ENCODE measurements at places on chromosomes 13 and 19.

- no peak for DNase-seq
Observed at GRCh38 chr13:51221674-51222036, 543 bp upstream of the FAM124A start.

DNA sequence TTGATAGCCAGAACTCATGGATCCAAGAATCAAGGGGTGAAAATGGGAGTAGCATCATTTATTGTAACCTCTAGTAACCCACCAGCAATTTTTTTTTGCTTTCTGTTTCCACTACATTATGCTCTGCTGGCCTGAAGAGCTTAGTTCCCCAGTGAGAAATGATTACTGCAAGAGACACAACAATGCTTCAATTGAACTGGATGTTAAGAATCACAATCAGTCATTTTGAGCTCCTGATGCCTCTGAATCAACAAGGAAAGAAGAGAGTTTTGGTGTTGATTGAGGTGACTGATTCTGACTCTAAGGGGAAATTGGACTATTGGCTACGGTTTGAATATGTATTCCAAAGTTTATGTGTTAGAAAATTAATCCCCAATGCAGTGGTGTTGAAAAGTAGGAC, 1084.4 kb downstream of the SLITRK1 start:
- DNase-seq, result no peak

DNA sequence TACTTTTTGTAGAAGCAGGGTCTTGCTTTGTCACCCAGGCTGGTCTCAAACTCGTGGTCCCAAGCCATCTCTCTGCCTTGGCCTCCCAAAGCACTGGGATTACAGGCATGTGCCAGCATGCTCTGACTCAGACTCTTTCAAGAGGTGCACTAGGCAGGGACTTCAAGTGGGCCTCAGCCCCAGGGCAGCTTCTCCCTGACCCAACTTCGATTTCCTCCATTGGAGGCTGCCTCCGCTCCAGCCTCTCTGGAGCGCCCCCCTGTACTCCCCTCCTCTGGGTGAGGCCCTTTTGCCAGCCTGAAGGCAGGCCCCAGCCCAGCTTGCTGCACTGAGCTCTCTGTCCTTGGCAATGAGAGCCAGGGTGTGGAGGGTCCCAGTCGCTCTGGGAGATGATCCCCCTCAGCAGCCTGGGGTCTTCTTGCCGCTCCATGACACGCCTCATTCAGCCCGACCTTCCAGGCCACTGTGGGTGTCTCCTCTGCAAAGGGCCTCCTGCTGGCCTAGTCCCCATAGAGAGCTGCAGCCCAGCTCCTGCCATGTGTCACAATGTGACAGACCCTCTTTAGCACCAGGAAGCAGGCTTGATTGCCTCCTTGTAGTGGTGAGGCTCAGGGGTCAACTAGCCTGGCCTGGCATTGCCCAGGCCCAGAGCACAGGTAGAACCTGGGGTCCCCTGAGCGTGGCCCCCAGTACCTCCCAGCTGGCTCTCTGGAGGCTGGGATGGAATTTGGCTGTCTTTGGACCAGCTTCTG, 16.4 kb downstream of the CARM1 start:
- DNase-seq, result no peak

- no peak for DNase-seq
Observed at GRCh38 chr19:2733930-2734588, 5.8 kb downstream of the SLC39A3 start.

GRCh38 chr13:112825071-112825470, 135.2 kb downstream of the ATP11A start:
- DNase-seq, result no peak

- DNase-seq, result no peak
Observed at GRCh38 chr13:39515224-39515714, 87.7 kb downstream of the LHFPL6 start.

DNA sequence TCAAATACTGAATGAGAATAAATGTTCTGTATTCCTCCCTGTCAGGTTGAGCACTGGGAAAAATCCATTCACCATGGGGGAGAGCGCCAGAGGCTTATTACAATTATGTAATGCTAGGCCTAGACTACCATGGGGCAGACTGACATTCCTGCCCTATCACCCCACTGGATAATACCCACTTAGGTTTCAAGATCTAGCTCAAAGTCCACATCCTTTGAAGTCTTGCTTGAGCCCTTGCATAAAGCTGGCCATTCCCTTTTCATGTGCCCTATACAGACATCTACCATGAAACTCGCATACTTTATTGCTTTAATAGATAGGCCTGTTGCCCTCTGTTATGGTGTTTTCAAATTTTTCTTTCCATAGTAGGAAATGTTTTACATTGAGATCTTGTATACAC, 149.3 kb downstream of the RGCC start:
- no peak for DNase-seq

- DNase-seq, result peak; percentile 75
Observed at GRCh38 chr13:60395971-60396782, 843 bp upstream of the TDRD3 start.

GRCh38 chr13:84873951-84874350, 925.3 kb downstream of the SLITRK6 start:
- DNase-seq, result no peak

GRCh38 chr13:33153421-33154404, 131.8 kb downstream of the STARD13 start:
- DNase-seq, result no peak

DNA sequence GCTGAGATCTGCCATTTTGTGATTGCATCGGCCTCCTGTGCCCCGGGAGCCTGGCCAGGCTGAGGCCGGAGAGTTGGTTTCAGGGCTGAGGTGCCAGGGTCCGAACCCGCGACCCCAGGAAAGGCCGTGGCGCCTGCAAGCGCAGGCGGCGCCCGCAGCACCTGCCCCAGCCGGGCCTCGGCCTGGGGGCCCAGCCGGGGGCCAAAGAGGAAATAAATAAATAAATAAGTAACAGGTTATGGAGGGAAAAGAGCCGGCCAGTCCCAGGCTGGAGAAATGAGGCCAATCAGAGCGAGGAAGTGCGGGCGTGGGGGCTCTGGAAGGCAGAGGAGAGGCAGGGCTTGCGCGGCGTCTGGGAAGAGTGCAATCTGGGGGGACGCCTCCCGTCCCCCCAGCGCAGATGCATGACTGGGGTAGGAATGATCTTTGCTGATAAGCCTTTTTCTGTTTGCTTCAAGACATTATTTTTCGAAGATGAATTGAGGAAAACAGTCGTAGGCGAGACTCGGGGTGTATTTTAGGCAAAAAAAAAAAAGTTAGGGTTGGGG, 145.6 kb upstream of the ZNF536 start:
- DNase-seq, result no peak

GRCh38 chr13:78599645-78600279, 3.6 kb downstream of the POU4F1 start:
- DNase-seq, result no peak

DNA sequence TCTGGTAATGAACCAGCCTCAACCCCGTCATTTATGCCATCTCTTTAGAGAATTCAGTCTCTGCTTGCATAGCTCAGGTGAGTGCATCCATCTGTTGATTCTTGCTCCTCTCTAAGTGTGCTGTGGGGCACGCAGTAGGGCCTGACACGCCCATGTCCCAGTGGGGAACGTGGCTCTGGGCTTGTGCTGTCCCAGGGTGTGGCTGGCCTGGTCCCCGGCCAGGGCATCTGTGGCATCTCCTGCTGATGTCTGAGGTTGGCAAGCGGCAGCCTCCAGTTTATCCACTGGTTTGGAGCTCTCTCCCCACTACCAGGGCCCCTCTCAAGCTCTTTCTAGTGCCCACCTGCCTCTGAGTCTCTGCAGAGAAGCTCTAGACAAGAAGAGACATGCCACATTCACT, 146.6 kb upstream of the GJB6 start:
- no peak for DNase-seq

GRCh38 chr13:41213316-41213715, 18.9 kb upstream of the KBTBD7 start:
- no peak for DNase-seq

- no peak for DNase-seq
Observed at GRCh38 chr13:30477346-30478195, 11.8 kb upstream of the HMGB1 start.

DNA sequence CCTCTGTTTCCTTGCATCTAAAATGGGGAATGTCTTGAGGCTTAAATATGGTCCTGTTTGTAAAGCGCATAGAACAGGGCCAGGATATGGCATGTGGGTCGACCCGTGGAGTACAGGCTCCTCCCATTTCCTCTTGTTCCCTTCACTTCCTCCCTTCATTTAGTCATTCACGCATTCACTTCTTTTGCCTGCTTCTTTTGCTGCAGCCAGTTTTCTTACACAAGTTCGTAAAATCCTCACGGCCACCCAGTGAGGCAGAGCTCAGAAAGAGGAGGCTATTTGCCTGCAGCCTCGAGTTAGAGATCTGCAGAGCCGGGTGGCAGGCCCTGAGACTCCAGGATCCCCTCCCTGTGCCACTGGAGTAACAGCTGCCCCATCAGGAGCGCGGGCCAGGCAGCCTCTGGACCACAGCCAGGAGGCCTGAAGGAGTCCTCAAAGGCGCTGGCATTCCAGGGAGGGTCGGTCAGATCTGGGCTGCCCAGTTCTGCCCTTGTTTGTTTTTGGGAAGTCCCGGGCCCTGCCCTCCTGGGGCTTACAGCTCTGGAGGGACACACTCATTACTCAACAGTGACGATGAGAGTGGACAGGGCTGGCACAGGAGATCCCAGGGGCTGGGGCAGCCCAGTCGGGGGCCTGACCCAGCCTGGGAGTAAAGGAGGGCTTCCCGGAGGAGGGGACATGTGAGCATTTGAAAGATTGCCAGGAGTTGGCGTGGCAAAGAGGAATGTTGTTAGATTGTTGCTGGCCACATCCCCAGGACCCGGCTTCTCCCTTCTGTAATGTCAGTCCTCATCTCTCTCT, 4.6 kb downstream of the PPP5C start:
- no peak for DNase-seq

GRCh38 chr19:40266119-40266518, 19.0 kb downstream of the AKT2 start:
- DNase-seq, result no peak

- no peak for DNase-seq
Observed at GRCh38 chr19:10551698-10552301, 8.1 kb downstream of the ATG4D start.

DNA sequence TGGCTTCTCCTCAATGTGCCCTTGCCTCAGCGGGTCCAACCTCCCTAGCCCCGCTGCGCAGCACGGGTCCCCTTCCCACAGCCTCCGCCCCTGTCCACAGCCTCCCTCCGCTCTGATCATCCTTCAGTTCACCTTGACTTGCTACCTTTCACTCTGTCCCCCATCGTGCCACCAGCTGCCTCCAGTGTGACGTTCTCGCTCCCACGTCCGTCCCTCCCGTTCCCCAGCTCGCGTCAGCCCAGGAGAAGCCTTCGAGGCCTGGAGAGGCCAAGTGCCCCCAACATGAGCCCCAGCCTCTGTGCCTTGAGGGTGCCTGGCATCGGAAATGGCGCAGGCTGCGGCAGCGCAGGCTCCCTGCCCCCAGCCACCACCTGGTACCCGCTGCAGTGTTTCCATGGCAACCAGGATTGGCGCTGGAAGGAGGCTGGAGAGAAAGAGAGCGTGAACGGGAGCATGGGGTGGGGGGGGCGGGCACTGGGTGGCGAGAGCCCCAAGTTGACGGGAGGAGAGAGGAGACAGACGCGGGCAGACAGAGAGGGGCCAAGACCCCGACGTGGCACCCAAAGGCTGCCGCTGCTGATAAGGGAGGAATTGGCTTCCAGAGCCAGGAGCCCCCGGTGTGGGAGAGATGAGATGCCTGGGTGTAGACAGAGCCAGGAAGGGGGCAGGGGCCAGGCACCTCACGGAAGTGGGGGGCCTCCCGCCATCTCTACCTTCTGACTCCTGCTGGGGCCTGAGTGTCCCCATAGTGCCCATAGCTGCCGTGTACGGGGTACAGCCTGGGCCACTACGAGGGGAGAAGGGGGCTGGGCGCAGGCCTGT, 844 bp upstream of the ASPDH start:
- DNase-seq, result no peak

DNA sequence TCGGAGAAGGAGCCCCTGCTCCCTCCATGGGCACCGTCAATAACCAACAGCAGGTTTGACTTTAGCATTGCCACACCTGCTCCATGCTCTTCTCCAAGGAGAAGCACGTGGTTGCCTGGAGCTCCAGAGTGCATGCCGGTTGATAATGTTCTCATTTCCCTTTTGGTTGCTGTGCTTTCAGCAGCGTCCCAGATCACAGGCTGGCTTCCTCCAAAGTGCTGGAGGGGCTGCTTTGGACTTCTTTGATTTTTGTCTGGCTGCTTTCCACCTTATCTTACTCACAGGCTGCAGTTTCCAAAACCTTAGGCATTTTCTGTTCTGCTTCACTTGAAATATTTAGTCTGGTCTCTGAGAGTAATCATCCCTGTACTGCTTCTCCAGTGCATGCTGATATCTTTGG, 123.8 kb upstream of the IRS2 start:
- DNase-seq, result no peak

DNA sequence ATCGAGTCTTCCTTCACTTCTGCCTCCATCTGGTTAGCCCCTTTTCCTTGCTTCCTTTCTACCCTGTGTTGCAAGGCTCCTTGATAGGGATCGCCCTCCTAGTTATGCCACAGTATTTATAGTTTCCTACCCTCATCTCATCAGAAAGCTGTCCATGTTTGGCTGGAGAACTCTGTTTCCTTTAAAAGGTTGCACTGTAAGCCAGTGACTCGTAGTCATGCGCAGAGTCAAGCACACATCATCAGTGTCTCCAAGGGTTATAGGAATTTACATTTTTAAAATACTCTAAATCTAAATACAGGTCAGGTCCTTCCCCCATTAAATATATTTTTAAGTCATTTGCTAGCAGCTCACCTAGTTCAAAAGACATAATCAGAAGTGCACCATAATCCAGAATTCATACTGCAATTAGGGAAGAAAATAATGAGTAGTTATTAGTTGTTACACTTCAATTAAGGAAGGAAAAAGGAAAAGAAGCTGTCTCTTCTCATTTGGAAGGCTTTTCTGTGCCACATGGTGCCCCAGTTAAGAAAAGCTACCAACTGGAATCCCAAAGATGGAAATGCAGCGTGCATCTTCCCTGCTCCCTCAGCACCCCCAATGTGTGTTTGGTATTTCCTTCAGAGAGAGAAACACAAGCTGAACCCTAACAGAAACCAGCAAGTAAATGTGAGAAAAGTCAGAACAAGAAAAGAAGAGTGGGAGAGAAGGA, 81.0 kb downstream of the GPR12 start:
- DNase-seq, result no peak

- DNase-seq, result no peak
Observed at GRCh38 chr13:83498045-83498444, 384.2 kb downstream of the SLITRK1 start.

- no peak for DNase-seq
Observed at GRCh38 chr13:85255978-85256377, 543.2 kb downstream of the SLITRK6 start.

- DNase-seq, result no peak
Observed at GRCh38 chr13:80082396-80083080, 258.4 kb downstream of the SPRY2 start.

DNA sequence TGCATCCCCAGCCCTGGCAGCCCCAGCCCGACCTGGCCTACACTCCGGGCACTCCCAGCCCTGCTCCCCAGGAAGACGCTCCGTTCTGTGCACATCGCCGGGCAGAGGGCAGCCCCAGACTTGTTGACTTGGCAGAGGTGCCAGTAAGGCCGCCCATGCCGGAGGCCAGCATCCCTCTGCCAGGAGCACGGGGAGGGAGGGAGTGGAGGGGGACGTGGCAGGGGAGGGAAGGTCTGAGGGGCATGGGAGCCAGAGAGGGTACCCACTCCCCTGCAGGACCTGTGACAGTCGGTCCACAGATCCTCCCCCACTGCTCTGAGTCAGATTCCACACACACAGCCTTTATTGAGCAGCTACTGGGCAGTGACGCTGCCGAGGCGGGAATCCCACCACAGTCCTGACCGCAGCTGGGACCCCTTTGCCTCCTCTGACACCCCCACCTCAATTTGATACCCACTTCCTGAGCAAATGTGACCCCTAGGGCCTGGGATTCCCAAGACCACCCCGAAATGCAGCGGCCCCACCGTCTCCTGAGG, 1.9 kb upstream of the NKPD1 start:
- no peak for DNase-seq
